Neural crest cell (in vitro differentiated cells): ENCODE measurements at places on chromosomes 7 and 10.
A peak's percentile ranks its signal among the peaks of the same experiment; 100 is the strongest.

GRCh38 chr10:108204528-108205305, 1040.2 kb upstream of the SORCS1 start:
- H3K27ac ChIP-seq: no peak overlapping the region
- peak; percentile 4 for DNase-seq
- H3K4me1 ChIP-seq: no peaks in the 10 kb centered on the region
- no peak overlapping the region for H3K4me3 ChIP-seq
- H3K36me3 ChIP-seq: no peaks in the 10 kb centered on the region

DNA sequence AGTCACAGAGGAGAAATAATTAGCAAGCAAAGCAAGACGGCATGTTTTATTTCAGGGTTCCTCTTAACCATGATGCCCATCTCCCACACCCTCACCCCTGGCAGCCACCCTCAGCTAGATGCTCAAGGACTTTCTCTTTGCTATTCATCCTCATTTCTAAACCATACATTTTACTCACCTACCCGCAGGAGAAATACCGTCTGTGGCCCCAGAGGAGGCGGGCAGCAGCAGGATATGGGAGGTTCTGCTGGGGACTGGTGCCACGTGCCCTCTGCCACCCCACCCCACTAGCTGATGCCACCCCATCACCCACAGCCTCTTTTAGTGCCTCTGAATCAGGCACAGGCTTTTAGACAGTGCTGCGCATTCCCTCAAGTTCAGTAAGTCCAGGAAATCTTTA, 168.7 kb upstream of the ITGB1 start:
- peaks cover 26% of the 10 kb centered on the region for H3K4me1 ChIP-seq
- H3K4me3 ChIP-seq: no peak overlapping the region
- peak overlapping the region; percentile 19 for H3K27ac ChIP-seq

- no peak overlapping the region for H3K27ac ChIP-seq
- H3K36me3 ChIP-seq: peaks cover 3% of the 10 kb centered on the region
- H3K4me3 ChIP-seq: no peak overlapping the region
- no peak for DNase-seq
These were observed 64.4 kb downstream of the CHN2 start for GRCh38 chr7:29258951-29259350.

- H3K4me1 ChIP-seq: no peaks in the 10 kb centered on the region
- no peaks in the 10 kb centered on the region for H3K36me3 ChIP-seq
- H3K27me3 ChIP-seq: peaks cover 9% of the 10 kb centered on the region
These were observed 14.4 kb downstream of the MYO1G start for GRCh38 chr7:44964384-44964830.

GRCh38 chr10:79191951-79192676, 123.3 kb downstream of the ZMIZ1 start:
- H3K36me3 ChIP-seq: peaks cover 3% of the 10 kb centered on the region
- H3K4me1 ChIP-seq: peaks cover 56% of the 10 kb centered on the region
- H3K27me3 ChIP-seq: no peaks in the 10 kb centered on the region
- peak overlapping the region; percentile 27 for H3K27ac ChIP-seq
- H3K4me3 ChIP-seq: no peak overlapping the region

- H3K4me3 ChIP-seq: peak overlapping the region; percentile 76
- H3K4me1 ChIP-seq: peaks cover 25% of the 10 kb centered on the region
- no peaks in the 10 kb centered on the region for H3K36me3 ChIP-seq
- peaks cover 72% of the 10 kb centered on the region for H3K27me3 ChIP-seq
These were observed 35.1 kb upstream of the GRID1 start for GRCh38 chr10:86401588-86402282.

GRCh38 chr10:114012650-114013049, 31.0 kb upstream of the ADRB1 start:
- no peaks in the 10 kb centered on the region for H3K27me3 ChIP-seq
- no peaks in the 10 kb centered on the region for H3K36me3 ChIP-seq
- H3K4me3 ChIP-seq: no peak overlapping the region
- peaks cover 4% of the 10 kb centered on the region for H3K4me1 ChIP-seq
- no peak for DNase-seq

DNA sequence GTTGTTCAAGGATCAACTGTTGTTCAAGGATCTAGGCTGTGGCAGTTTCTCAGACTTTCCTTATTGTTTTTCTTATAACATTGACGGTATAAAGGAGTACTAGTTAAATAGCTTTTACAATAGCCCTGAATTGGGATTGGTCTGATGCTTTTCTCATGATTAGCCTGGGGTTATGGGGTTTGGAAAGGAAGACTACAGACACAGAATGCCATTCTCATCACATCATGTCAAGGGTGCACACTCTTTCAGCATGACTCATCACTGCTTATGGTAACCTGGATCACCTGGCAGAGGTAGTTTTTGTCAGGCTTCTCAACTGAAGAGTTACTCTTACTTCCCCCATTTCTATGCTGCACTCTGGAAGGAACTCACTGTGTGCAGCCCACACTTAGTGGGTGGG, 194.2 kb upstream of the NPSR1 start:
- no peaks in the 10 kb centered on the region for H3K36me3 ChIP-seq
- H3K4me3 ChIP-seq: no peak overlapping the region
- no peaks in the 10 kb centered on the region for H3K4me1 ChIP-seq
- no peak overlapping the region for H3K27ac ChIP-seq
- H3K27me3 ChIP-seq: no peaks in the 10 kb centered on the region

GRCh38 chr10:32210306-32211045, 136.5 kb downstream of the EPC1 start:
- DNase-seq: no peak
- H3K4me3 ChIP-seq: no peak overlapping the region
- no peaks in the 10 kb centered on the region for H3K27me3 ChIP-seq
- peaks cover 2% of the 10 kb centered on the region for H3K36me3 ChIP-seq
- H3K27ac ChIP-seq: no peak overlapping the region

GRCh38 chr10:44908066-44908749, 2.9 kb upstream of the TMEM72 start:
- no peaks in the 10 kb centered on the region for H3K27me3 ChIP-seq
- peaks cover 35% of the 10 kb centered on the region for H3K4me1 ChIP-seq
- no peaks in the 10 kb centered on the region for H3K36me3 ChIP-seq
- H3K27ac ChIP-seq: peak overlapping the region; percentile 86
- no peak for DNase-seq

DNA sequence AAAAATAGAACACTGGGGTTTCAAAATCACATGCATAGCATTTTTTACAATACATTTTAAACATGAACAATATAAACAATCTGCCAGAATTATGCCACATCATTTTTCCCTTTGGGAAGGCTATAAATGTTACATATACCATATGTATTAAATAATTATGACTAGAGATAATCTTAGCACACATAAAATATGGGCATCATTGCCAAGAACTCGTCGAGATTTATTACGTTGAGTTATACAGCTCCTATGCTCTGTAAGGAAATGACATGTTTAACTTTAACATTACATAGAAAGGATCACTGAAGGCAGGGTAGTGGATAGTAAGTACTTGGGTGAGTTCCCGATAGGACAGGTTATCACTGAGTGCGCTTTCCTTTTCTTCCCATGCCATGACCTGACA, 267.8 kb downstream of the PARD3 start:
- H3K27me3 ChIP-seq: no peaks in the 10 kb centered on the region
- no peaks in the 10 kb centered on the region for H3K36me3 ChIP-seq
- H3K4me3 ChIP-seq: no peak overlapping the region

- H3K4me1 ChIP-seq: peaks cover 24% of the 10 kb centered on the region
- H3K4me3 ChIP-seq: no peak overlapping the region
- no peak overlapping the region for H3K27ac ChIP-seq
- H3K27me3 ChIP-seq: peaks cover 2% of the 10 kb centered on the region
- no peaks in the 10 kb centered on the region for H3K36me3 ChIP-seq
These were observed 22.2 kb downstream of the RGS10 start for GRCh38 chr10:119520283-119520682.

- no peak overlapping the region for H3K27ac ChIP-seq
- no peaks in the 10 kb centered on the region for H3K27me3 ChIP-seq
- DNase-seq: no peak
These were observed 166.3 kb downstream of the SND1 start for GRCh38 chr7:127818306-127818705.

GRCh38 chr10:55369670-55370420, 568.8 kb upstream of the PCDH15 start:
- H3K36me3 ChIP-seq: no peaks in the 10 kb centered on the region
- DNase-seq: no peak
- peaks cover 8% of the 10 kb centered on the region for H3K4me1 ChIP-seq
- H3K4me3 ChIP-seq: no peak overlapping the region
- no peaks in the 10 kb centered on the region for H3K27me3 ChIP-seq

DNA sequence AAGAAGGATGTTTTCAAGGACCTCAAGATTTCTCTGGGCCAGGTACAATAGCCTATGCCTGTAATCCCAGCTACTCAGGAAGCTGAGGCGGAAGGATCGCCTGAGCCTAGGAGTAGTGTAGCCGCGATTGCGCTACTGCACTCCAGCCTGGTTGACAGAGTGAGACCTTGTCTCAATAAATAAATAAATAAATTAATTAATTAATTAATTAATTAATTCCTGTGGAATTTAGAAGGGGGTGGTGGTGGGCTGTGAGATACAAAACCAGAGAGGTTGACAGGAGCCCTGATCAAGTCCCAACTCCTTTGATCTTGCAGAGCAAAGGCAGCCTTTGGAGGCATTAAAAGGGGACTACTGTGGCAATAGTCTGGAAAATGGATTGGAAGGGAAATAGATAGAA, 39.3 kb upstream of the NRF1 start:
- H3K4me3 ChIP-seq: no peak overlapping the region
- no peaks in the 10 kb centered on the region for H3K4me1 ChIP-seq
- no peak overlapping the region for H3K27ac ChIP-seq
- H3K27me3 ChIP-seq: no peaks in the 10 kb centered on the region

DNA sequence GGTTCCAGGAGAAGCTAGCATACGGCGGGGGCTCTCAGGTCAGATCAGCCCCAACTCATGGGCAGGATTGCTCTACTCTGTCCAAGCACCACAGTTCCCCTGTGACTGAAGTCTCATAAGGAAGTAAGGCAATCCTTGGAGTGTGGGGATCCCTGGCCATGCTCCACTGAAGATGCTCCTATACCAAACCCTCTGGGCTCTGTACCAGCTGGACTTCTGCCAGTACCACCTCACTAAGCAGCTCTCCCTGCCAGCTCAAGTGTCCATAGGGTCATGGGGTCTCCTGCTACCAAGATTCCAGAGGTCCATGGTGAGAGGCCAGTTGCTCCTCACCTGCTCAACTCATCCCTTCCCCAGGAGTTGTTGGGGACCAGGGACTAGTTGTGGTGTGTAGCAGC, 355.7 kb upstream of the STEAP1 start:
- DNase-seq: no peak
- H3K27ac ChIP-seq: no peak overlapping the region
- H3K36me3 ChIP-seq: no peaks in the 10 kb centered on the region
- H3K27me3 ChIP-seq: no peaks in the 10 kb centered on the region
- H3K4me1 ChIP-seq: no peaks in the 10 kb centered on the region
- H3K4me3 ChIP-seq: no peak overlapping the region

DNA sequence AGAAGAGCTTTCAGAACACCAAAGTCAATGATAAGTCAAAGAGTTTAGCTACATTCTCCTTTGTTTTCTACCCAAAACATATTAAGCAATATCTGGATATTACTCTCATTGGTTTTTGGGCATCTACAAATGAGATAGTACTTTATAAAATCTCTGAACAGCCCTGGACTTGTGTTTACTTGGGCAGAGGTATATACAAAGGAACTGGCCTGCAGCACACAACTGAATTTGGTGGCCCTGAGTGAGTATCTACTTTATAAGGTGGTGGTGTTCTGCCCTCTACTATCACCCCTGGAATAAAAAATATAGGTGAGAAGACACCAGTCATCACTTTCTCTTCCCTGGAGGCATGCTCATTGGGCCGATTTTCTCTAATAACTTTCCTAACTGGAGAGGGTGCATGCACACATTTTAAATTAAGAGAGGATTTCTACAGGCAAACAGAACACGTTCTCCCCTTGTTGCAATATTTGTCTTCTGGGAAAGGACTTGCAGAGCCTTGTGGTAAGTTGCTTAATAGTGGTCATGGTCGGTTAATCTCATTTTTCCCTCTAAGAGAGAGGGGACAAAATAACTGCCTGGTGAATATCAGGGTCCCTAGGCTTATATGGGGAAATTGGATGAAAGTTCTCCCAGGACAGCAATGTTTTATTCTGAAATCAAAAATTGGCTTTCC, 41.1 kb downstream of the OTUD1 start:
- H3K4me3 ChIP-seq: no peak overlapping the region
- no peak overlapping the region for H3K27ac ChIP-seq
- H3K4me1 ChIP-seq: no peaks in the 10 kb centered on the region
- H3K36me3 ChIP-seq: no peaks in the 10 kb centered on the region

DNA sequence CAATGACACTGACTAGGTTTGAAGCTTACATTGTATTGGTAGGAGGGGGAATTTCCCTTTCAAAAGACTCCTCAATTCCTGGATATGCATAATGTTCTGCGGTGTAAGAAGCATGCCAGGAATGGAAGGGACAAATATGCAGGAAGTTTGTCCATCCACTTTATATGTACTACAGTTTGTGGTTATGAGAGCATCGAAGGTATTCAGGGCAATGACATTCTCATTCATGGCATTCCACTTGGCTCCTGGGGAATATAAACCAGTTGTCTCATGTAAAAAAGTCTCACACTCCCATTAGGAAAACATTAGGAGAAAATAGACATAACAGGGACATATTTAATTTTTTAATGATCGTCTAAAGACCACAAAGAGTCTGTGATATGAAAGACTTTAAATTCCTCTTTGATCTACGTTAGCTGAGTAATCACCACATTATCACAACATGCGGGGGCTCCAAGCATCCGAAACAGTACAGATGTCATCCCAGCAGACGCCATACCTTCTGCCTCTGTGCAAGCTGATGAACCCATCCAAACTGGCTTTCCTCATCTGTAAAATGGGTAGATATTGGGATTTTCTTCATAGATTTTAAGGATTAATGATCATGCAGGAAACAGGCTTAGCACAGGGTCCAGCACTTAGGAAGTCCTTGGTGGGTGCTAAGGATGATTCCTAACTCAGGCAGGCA, 675.3 kb downstream of the INHBA start:
- H3K36me3 ChIP-seq: no peaks in the 10 kb centered on the region
- no peaks in the 10 kb centered on the region for H3K4me1 ChIP-seq
- no peaks in the 10 kb centered on the region for H3K27me3 ChIP-seq
- no peak for DNase-seq
- H3K27ac ChIP-seq: no peak overlapping the region

GRCh38 chr7:92661651-92662050, 71.5 kb upstream of the FAM133B start:
- no peaks in the 10 kb centered on the region for H3K4me1 ChIP-seq
- no peak overlapping the region for H3K4me3 ChIP-seq
- no peak overlapping the region for H3K27ac ChIP-seq
- H3K36me3 ChIP-seq: no peaks in the 10 kb centered on the region
- DNase-seq: no peak
